ENCODE measurements at places on chromosomes 1 and 21.

DNA sequence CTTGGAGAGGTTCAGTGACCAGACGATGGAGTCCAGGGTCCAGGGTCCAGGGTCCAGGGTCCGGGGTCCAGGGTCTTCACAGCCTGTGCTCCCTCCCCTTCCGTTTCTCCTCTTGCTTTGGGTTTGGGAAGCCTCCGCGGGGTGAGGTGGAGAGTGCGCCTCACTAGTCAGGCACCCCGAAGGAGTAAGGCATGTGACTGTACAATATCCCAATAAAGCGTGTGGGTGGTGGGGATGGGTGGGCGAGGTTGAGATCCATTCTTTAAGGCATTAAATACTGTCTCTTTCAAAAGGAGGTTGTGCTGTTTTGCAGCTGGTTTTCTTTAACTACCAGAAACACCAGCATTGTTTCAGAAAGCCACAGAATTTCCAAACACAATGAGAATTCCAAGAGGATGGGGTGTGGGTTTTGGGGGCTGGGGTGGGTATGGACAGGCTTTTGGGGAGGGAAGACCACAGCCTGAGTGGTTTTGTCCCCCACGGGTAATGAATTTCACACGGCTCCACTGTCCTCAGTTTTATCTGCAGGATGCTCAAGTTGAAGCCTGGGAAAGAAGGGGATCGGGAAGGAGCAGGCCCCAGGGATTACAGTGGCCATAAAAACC, 65.7 kb downstream of the KIF26B start:
- DNase-seq, result no peak

DNA sequence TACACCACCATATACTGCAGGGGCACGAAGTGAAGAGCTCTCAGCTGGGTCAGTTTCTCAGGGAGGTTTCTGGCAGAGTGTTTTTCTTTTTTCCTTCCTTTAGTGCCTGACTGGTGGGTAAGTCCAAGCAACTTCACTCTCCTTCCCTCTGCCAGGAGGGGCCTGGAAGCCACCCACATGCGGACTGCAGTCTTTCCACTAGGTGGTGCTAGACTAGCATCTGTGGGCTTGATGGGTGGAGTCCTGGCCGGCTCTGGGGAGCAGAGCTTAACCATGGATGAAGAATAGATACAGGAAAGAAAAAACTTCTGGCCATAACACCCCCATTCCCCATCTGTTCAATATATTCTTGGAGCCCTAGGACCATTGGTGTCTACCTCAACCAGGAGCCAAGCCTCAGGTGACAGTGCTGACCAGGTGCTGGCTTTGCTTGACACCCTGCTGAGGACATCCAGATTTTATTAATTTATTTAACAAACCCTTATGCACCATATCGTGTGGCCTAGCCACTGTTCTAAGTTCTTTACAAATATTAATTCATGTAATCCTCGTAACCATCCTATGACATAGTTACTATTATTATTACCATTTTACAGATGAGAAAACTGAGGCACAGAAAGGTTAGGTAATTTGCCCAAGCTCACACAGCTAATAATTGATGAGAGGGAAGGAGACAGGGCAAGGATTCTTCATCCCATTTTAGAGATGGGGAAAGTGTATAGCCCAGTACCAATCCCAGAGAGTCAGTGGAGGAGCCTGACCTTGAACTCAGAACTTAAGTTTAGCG, 126.7 kb upstream of the CSF3R start:
- no peak for DNase-seq

DNA sequence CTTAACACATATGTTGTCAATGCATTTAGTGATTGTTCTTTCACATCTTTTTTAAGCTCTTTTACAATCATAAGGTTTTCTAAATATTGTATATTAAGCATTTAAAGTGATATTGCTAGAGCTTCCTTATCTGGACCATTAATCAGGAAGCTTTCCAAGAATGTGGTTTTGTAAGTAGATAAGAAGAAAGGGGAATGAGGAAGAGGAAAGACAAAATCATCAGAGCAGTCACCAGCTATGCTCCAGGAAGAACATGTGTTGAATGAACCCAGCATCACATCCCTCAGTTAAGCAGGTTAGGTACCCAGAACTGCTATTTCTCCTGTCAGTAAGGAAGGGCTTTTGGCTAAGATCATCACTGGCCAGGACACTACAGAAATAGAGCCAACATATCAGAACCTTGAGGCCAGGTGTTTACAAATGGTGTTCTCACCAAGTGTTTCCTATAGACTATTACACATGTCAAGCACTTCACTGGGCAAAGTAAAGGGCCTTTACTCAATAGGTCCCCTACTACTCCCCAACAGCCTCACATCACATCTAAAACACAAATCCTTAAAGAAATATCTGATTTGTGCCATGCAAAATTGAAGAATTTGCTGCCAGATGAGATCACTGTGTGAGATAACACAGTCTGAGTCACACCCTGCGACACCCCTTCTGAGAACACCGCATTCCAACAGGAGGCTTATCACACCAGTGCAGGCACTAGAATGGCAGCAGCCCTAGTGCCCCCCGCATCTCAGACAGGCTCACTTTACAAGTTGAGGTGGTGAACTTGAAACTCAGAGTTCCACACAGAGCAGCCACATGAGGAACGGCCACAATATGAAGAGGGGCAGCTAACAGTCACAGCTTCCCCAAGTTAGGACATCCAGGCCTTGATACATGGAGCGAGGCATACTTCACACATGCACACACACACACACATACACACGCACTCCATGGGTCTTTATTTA, 1.8 kb upstream of the SPRR2A start:
- DNase-seq, result no peak

- no peak for DNase-seq
Measured at GRCh38 chr1:110982320-110982719, 18.6 kb upstream of the LRIF1 start.

GRCh38 chr1:156750711-156751450, 594 bp downstream of the HDGF start:
- no peak for DNase-seq

GRCh38 chr1:26602378-26602959, 72.9 kb downstream of the RPS6KA1 start:
- peak; percentile 9 for DNase-seq

- no peak for DNase-seq
Measured at GRCh38 chr1:39777306-39777705, 6.2 kb upstream of the OXCT2 start.

- DNase-seq, result no peak
Measured at GRCh38 chr1:43383449-43383848, 6.2 kb downstream of the MED8 start.

DNA sequence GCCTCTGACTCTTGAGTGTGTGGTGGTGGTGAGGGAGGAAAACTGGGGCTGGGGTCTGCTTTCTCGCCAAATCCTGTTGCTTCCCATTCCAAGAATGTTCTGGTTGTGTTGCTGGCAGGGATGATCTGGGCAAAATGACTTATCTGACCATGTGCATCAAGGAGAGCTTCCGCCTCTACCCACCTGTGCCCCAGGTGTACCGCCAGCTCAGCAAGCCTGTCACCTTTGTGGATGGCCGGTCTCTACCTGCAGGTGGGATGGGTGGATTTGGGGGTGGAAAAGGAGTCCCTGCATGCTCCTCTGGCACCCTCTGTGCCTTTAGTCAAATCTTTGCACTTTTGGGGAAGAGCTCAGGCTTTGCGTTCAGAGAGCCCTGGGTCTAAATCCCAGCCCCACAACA, 18.1 kb downstream of the CYP4B1 start:
- DNase-seq, result no peak

GRCh38 chr1:23742670-23743286, 493 bp upstream of the ELOA start:
- DNase-seq, result peak; percentile 17

DNA sequence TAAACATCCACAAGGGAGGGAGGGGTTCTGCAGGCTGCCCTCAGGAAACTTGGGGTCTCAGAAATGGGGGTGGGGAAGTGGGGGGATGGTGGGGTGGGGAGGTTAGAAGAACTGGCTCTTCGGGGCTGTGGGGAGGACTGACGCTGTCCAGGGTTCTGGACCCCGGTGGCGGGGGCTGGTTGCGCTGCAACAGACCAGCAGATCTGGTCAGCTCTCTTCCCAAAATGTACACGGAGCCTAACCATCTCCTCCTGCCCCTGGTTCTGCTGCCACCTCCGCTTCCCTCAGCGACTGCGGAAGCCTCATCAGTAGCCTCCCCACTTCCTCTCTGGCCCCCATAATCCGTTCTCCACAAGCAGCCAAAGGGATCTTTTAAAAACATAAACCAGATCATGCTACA, 29.3 kb upstream of the C1QA start:
- DNase-seq, result no peak

- DNase-seq, result no peak
Measured at GRCh38 chr1:45044916-45045315, 32.9 kb downstream of the UROD start.

GRCh38 chr1:228085287-228085951, 2.9 kb downstream of the ARF1 start:
- no peak for DNase-seq

- DNase-seq, result no peak
Measured at GRCh38 chr1:20483833-20484518, 2.0 kb downstream of the CAMK2N1 start.

GRCh38 chr1:30377230-30378002, 346.0 kb downstream of the MATN1 start:
- no peak for DNase-seq

DNA sequence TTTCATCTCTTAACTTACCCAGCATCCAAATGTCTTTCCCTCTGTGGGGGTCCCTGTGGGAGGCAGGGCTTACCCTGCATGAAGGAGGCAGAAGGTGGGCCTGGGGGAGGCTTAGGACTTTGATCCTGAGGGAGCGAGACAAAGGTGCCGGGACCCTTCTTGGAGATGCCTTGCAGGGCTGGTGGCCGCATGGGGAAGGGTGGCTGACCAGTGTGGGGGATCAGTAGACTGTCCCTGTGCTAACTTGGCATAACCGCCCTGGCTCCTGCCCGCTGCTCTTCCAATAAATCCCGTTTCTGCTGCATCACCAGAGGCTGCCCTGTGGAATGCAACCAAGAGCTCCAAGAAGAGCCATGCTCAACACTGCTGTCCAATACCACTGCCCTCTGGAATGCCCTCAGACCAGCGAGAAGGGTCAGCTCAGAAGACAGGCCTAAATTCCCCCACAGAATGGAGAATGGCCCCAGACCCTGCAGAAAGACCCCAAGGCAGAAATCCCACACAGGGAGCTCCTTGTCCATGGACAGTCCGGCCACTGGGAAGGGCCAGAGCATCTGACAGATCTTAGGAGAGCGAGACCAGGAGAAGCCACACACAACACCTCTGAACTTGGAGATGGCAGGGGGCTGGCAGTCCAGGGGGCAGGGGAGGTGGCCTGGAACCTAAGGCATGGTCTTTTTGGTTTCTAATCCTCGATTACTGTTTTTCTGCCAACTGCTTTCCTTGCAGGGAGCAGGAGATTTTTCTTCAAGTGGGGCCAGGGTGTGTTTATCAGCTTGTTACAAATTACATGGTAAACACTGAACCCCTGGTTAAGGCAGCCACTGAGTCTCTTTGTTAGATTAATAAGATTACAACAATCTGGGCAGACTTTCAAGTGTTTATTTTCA, 46.7 kb upstream of the DMRTB1 start:
- DNase-seq, result no peak

- DNase-seq, result no peak
Measured at GRCh38 chr1:185608177-185608576, 126.0 kb upstream of the HMCN1 start.

GRCh38 chr1:29958271-29958670, 721.9 kb downstream of the PTPRU start:
- no peak for DNase-seq

DNA sequence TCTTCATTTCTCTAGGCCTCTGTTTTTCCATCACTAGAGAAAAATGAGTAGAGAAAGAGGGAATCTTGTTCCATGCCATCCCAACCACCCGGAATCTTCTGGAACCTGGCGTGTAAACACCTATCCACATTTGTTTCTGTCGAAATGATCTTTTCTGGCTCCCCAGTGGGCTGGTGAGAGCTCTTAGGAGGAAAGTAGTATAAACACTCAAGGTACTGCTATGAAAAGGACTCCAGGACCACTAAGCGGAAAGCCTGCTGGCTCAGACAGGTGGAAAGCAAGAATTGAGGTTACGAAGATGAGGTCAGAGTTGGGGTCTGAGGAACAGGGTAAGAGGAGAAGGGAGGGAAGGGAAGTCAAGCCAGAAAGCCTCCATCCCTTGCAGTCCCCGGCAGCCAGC, 90.8 kb downstream of the PLXNA2 start:
- DNase-seq, result no peak

Data from stimulated activated CD4-positive, alpha-beta T cell treated with anti-CD3 and anti-CD28 coated beads, Interleukin-1b, Interleukin-23, amount 100 ng/mL, for 1 hour (primary cell).